ENCODE measurements at places on chromosomes 3 and 15. TPM values are rescaled to one million over a fixed set of nuclear protein-coding genes. Genes with fewer than 3 reads are reported as not detected.

Gene LOXL1
- 22.2 TPM for total RNA-seq

Gene LRRC3B
- total RNA-seq = 0.22 TPM

Gene NPAP1
- total RNA-seq = 0.13 TPM

Gene MAGEL2
- total RNA-seq = 11.0 TPM

Gene TRH
- 2.7 TPM for total RNA-seq

Gene SHC4
- total RNA-seq = 10.8 TPM

Gene TMIE
- total RNA-seq = 0.68 TPM

Gene RTF1
- total RNA-seq = 33.6 TPM

Gene GOLGA6A
- total RNA-seq = 0.62 TPM

Gene ANKRD63
- not detected for total RNA-seq

Gene KBTBD12
- total RNA-seq = 0.78 TPM

Gene PHLDB2
- 3.0 TPM for total RNA-seq

Gene NOX5
- total RNA-seq = 0.26 TPM

Gene FOXL2
- 0.08 TPM for total RNA-seq

Gene FBXL22
- 2.1 TPM for total RNA-seq

Gene TRPM1
- 1.9 TPM for total RNA-seq

Gene ROPN1B
- 2.8 TPM for total RNA-seq
